Aorta (tissue), 5 donors: ENCODE measurements at places on chromosomes 13 and 19.
A peak's percentile ranks its signal among the peaks of the same experiment; 100 is the strongest.

DNA sequence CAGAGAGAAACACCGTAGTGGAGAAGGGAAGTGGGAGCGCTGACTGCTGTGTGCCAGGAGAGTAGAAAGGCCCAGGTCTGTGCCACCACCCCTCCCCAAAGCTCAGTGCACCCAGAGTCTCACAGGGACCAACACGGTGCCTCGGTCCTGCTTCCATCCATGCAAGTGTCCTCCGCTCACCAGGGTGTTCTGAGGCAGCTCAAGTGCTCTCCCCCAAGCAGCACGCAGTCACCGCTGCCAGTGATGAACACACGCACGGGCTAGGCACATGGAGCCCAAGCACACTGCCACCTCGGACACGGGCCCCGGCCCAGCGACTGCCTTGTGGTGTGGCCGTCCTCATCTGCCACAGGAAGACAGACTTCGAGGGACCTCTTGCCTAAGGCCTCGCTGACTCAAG, 10.5 kb downstream of the POP4 start:
- DNase-seq, result peak; percentile 62

DNA sequence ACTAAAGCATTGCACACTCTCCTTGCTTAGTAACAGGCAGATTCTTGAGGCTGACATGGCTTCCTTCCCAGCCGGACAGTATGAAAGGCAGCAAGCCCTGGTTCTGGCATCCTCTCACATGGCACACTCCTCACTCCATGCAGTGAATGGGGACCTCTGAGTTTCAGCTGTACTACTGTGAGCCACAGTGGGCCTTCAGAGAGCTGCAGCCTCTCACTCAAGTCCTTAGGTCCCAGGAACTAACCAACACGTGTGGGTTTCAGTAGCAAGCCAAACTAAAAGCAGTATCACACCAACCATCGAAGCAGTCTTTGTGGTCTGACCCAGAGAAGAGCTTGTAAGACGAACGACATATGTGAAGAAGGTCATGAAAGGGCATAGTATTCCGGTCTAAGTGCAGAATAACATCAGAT, 128.2 kb downstream of the TBC1D4 start:
- no peak for DNase-seq

- DNase-seq, result no peak
These were observed 154.6 kb upstream of the IPO5 start for GRCh38 chr13:97798836-97799235.

GRCh38 chr13:104286566-104287290, 1220.5 kb upstream of the SLC10A2 start:
- DNase-seq, result no peak

- DNase-seq, result no peak
These were observed 94.6 kb downstream of the EFNB2 start for GRCh38 chr13:106440866-106441265.

DNA sequence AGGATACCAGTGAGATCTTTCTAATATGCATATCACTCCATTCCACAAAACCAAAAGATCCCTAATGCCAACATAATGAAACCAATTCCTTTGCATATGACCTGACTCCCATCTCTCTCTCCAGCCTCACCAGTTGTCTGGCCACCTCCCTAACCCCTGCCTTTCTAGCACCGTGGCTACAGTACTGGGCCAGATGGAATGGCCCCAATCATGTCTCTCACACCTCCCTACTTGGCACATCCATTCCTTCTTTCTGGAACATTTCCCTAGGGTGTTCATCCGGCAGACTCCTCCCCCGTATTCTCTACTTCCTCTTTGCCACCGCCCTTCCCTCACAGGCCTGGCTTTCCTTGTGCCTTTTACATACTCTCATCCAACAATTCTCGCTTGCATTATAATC, 62.0 kb downstream of the GPALPP1 start:
- no peak for DNase-seq

DNA sequence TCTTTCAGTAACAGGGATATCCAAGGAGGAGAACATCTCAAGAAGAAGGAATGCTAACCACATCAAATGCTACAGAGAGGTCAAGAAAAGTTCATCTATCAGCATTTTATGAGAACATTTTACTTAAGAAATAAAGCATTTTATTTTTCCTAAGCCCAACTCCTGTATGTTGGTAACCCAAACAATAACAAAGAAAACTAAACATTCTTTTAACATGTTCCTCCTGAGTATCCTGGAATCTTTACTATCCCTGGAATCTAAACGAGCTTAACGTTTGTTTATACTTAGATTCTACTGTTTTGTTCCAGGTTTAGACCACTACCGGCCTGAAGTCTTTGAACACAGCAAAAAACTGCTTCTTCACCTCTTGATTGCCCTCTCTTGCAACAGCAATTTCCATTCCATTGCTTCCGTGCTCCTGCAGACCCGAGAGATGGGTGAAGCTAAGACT, 89.7 kb downstream of the ZAR1L start:
- no peak for DNase-seq

DNA sequence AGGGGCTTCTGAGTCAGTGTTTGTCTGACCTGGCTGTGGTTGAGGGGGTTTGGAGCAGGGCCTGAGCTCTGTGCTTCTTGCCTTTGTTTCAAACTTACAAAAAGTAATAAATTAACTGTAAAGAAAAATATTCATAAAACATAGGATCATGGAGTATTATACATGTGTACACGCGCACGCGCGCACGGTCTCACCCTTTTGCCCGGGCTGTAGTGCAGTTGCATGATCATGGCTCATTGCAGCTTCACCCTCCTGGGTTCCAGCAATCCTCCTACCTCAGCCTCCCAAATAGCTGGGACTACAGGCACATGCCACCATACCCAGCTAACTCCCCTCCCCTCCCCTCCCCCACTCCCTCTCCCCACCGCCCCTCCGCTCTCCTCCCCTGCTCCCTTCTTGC, 23.5 kb downstream of the TDRD12 start:
- no peak for DNase-seq

DNA sequence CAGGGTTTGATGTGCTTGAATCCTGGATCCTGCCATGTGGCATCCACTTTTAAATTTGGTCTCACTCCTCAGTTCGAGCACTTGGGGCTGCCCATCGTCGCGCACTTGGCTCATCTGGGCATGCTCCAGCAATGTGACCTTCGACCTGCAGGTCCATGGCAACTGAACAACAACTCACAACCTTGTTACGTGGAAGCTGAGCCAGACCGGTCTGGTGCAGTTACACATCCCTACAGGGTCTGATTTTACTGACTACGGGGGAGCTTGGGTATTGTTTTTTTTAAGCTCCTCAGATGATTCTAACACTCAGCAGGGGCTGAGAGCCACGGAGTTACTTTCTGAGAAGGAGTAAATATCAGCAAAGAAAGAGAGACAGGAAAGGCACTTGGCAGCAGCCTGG, 769.6 kb downstream of the UQCRFS1 start:
- DNase-seq, result no peak

GRCh38 chr19:12668932-12669269, 2.3 kb downstream of the WDR83 start:
- no peak for DNase-seq

GRCh38 chr13:98466634-98467236, 110.2 kb downstream of the STK24 start:
- no peak for DNase-seq

GRCh38 chr19:33688171-33688992, 66.6 kb downstream of the CHST8 start:
- DNase-seq, result no peak

- no peak for DNase-seq
These were observed 195.8 kb downstream of the UQCRFS1 start for GRCh38 chr19:29016926-29017760.

- peak; percentile 96 for DNase-seq
These were observed 96.2 kb downstream of the INSR start for GRCh38 chr19:7197760-7198696.

GRCh38 chr19:5107432-5108122, 138.7 kb downstream of the KDM4B start:
- DNase-seq, result no peak

GRCh38 chr13:67769987-67770341, 539.8 kb upstream of the PCDH9 start:
- DNase-seq, result no peak

- DNase-seq, result peak; percentile 92
These were observed at the start of gene TSHZ3 for GRCh38 chr19:31349160-31349881. Gene TSHZ3, minus strand, starts transcription at chr19:31349436. Its CDS starts 217 bp downstream, at chr19:31349219.

DNA sequence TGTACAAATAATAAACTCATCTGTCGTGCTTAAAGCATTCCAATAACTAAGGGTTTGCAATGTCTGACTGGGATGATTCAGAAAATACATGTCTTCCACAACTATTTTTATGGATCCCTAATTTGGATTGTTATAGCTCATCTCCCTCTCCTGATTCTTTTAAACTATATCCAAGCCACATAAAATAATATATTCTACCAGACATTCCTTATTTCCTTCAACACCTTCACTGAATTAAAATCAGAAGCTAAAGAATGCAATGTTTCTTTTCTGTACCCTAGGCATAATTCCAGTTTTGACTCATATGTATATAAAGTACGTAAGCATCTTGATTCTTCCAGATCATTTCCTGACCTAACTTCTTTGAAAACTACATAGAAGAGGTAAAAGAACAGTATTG, 420.4 kb downstream of the EFNB2 start:
- no peak for DNase-seq

DNA sequence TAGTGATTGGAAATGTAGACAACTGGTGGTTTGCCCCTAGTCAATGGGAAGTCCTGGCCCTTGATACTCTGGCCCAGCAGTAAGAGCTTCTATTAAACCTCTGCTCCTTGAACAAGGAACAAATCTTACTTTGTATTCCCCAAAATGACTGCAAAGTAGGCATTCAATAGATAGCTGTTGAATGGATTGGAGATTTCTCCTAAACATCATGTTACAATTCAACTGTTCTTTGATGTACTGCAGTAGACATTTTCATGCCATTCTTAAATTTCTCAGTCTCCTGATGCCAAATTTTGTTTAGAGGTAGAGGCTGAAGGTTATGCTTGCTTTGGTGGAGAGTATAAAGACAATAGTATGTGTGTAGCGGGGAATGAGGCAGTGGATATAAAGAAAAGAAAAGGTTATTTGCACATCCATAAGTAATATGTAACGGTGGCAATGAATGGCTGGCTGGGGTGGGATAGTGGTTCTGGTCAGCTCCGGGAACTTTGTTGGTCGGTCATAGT, 12.8 kb downstream of the MIR17HG start:
- DNase-seq, result no peak

- DNase-seq, result no peak
These were observed 277.1 kb downstream of the KLF5 start for GRCh38 chr13:73335944-73336343.

GRCh38 chr19:43763473-43763939, 8.7 kb upstream of the SMG9 start:
- DNase-seq, result no peak

- no peak for DNase-seq
These were observed 321.0 kb downstream of the COG6 start for GRCh38 chr13:39976481-39976880.

DNA sequence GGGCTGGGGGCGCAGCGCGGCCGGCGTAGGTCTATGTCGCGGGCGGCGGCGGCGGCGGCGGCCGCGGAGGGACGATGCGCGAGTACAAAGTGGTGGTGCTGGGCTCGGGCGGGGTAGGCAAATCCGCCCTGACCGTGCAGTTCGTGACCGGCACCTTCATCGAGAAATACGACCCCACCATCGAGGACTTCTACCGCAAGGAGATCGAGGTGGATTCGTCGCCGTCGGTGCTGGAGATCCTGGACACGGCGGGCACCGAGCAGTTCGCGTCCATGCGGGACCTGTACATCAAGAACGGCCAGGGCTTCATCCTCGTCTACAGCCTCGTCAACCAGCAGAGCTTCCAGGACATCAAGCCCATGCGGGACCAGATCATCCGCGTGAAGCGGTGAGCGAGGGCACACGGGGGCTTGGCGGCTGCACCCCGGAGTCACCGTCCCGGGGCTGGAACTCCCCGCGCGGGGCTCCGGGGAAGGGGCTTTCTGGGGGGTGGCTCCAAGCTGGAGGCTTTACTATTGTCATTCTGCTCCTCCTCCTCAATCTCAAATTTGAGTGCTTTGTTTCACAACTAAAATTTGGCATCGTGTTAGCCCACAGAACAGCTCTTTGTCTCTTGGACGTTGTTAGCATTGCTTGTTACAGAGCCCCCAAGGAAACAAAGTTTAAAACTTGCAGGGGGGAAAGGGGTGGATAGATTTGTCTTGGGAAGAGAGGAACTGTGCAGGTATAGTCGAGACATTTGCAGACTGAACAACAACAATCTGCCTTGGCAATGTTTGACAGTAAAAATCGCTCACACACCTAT, 630 bp downstream of the RAP2A start:
- peak; percentile 62 for DNase-seq

DNA sequence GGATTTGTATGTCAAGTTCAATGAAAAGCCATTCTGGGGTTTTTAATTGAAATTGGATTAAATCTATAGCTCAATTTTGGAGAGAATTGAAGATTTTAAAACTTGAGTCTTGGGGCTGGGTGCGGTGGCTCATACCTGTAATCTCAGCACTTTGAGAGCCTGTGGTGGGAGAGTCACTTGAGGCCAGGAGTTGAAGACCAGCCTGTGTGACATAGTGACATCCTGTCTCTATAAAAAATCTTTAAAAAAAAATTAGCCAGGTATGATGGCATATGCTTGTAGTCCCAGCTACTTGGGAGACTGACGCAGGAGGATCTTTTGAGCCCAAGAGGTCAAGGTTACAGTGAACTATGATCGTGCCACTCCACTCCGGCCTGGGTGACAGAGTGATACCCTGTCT, 41.2 kb downstream of the VAV1 start:
- DNase-seq, result no peak

- peak; percentile 70 for DNase-seq
These were observed 12.5 kb downstream of the CEACAM3 start for GRCh38 chr19:41808663-41809566.

DNA sequence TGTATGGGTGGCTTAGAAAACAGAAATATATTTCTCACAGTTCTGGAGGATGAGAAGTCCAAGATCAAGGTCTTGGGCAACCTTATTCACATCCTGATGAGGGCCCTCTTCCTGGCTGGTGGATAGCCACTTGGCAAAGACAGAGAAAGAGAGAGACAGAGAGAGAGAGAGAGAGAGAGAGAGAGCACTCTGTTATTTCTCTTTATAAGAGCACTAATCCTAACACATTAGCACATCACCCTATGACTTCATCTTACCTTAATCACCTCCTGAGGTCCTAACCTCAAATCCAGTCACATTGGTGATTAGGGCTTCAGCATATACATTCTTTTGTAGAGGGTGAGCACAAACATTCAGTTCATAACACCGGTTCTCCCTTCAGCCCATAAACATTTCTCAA, 430.3 kb downstream of the EFNB2 start:
- no peak for DNase-seq

- no peak for DNase-seq
These were observed 96.4 kb downstream of the SPRY2 start for GRCh38 chr13:80244574-80244973.

- DNase-seq, result no peak
These were observed 120.4 kb downstream of the FOXO1 start for GRCh38 chr13:40546047-40546446.
